Mesenteric fat pad (tissue), 1 donor: ENCODE measurements at places on chromosomes 11 and 22. TPM values are rescaled to one million over a fixed set of nuclear protein-coding genes. Genes with fewer than 3 reads are reported as not detected.

MIF gene
- 319 TPM for total RNA-seq

TSG101 gene
- total RNA-seq = 46.9 TPM

P2RX3 gene
- total RNA-seq = not detected

- DNase-seq = no peak
Measured at GRCh38 chr11:46117842-46118241, 3.4 kb downstream of the PHF21A start.

GRCh38 chr11:38971141-38971540 lies 2373.1 kb upstream of the RAG2 start:
- no peak for DNase-seq
